Upper lobe of right lung (tissue), 1 donor: ENCODE measurements at places on chromosomes 4 and X.

GRCh38 chrX:33330798-33331197, 119.4 kb upstream of the DMD start:
- no peaks in the 10 kb centered on the region for H3K36me3 ChIP-seq
- no peaks in the 10 kb centered on the region for H3K27me3 ChIP-seq
- H3K4me3 ChIP-seq: no peak overlapping the region
- no peaks in the 10 kb centered on the region for H3K4me1 ChIP-seq
- H3K27ac ChIP-seq: no peak overlapping the region

- no peaks in the 10 kb centered on the region for H3K4me1 ChIP-seq
- no peaks in the 10 kb centered on the region for H3K27me3 ChIP-seq
- H3K36me3 ChIP-seq: no peaks in the 10 kb centered on the region
- no peak overlapping the region for H3K27ac ChIP-seq
These were observed 45.0 kb upstream of the NR3C2 start for GRCh38 chr4:148487181-148487580.

- no peaks in the 10 kb centered on the region for H3K4me1 ChIP-seq
- no peak for DNase-seq
- H3K36me3 ChIP-seq: no peaks in the 10 kb centered on the region
These were observed 13.6 kb downstream of the C4orf36 start for GRCh38 chr4:86878640-86879039.

DNA sequence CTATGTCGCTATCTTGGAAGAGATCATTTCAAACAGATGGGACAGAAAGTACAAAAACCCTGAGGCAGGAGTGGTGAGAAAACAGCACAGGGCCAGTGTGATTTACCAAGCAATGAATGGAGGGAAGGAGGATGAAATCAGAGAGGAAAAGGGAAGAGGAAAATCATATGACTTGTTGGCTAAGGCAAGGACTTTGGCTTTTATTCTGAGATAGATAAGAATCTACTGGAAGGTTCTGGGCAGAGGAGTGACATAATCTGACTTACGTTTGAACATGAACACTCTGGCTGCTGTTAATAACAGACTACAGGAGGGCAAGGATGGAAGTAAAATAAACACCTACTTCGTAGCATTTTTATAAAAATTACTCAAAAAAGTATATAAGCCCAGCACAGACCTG, 207.8 kb upstream of the SLC7A11 start:
- H3K27me3 ChIP-seq: no peaks in the 10 kb centered on the region
- no peak for DNase-seq
- no peak overlapping the region for H3K4me3 ChIP-seq
- no peaks in the 10 kb centered on the region for H3K4me1 ChIP-seq
- H3K27ac ChIP-seq: no peak overlapping the region
